ENCODE measurements at places on chromosomes 3 and 15.

DNA sequence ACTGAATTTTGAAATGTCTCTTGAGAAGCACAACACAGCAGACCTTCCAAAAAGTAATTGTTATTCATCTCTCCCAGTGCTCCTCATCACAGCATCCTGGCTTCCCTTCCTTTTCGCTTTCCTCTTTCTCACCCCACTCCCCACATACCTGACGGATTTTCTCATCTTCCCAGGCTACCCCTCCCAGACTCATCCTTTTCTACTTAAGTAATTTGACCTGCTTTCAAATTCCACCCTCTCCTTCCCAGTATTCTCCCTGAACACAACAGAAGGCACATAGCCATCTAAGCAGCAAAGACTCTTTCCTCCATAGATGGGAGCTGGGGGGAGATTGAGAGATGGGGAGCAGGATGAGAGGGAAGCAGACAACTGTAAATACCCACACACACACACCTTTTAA lies 187.1 kb upstream of the STT3B start:
- no peak for DNase-seq

GRCh38 chr3:42704136-42704841 lies 1.7 kb upstream of the HHATL start:
- no peak for DNase-seq

GRCh38 chr3:178778589-178778988 lies 242.4 kb downstream of the KCNMB2 start:
- DNase-seq, result no peak

DNA sequence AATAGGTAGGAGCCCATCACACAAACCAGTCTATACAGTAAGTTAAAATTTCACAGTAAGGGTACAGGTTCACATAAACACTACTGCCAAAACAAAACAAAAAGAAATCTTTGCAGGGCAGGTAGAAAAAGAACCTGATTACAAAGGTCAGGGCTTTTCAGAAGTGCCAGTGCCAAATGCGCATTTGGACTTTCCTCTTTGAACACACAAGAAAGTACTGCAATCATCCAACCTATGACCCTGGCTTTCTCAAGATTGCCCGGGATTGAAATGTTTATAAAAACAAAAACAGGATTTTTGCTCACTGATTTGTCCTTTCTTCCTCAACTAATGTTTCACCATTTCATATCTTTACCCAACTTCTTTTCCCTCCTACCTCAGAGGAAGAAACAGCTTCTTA lies 47.4 kb downstream of the CBLB start:
- DNase-seq, result no peak

DNA sequence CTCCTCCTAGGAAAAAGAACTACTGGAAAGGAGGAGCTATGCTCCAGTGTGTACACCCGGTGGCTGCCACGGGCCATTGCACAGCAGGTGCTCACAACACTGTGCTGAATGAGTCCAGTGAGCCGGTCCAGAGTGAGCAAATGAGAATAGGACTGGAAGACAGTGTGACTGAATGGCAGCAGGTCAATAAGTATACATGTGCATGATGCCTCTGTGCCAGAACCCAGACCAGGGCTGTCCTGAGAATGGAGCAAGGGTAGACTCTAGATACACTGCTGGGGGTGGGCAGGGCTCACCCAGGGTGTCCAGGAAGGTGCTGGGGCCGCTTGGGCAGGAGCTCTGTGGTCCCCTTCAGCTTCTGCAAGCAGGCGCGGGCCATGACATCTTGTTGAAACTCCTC lies 8.3 kb downstream of the POLG start:
- DNase-seq, result no peak

DNA sequence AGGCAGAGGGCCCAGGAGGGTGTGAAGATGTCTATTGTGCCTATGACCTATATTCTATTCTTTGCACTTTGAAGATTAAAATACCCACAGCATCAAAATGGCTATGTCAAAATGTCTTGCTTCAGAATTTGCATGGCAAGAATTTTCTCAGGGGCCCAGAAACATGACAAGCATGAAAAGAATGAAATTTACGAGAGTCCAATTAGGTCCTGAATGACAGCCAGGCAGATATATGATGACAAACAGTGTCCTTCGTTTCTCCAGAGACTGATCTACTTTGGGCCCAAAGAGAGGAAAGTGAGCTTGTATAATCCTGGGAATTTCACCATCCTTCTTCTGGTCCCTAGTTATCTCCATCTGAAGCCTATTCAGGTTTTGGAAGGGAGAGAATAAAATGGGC lies 609.9 kb downstream of the FHIT start:
- DNase-seq, result no peak

- no peak for DNase-seq
Measured at GRCh38 chr15:74425630-74426029, 8.1 kb downstream of the SEMA7A start.

DNA sequence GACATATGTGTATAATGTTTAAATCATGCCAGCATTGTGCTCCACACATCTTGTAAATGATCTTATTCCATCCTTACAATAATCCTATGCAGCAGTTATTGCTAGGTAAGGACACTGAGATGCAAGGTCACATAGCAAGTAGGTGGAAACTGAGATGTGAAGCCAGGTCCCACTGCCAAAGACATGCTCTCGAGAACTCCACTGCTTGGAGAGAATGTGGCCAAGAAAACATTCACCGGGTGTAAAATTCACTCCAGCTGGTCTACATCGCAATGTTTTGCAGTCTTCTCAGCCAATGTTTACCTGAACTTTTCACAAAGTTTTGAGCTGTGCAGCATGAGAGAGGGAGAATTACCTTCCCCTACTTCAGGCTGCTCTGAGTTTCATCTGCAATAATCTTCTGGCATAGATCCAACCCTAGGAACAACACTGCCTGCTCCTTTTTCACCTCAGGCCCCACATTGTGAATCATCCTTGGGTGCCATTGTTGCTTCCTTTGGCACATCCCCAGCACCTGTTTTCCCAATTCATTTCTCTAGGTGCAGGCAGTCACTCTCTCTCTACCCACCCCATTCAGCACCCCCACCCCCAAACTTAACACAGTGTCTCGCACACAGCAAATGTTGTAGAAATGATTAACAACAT lies 53.5 kb upstream of the PRTG start:
- DNase-seq, result peak; percentile 73

DNA sequence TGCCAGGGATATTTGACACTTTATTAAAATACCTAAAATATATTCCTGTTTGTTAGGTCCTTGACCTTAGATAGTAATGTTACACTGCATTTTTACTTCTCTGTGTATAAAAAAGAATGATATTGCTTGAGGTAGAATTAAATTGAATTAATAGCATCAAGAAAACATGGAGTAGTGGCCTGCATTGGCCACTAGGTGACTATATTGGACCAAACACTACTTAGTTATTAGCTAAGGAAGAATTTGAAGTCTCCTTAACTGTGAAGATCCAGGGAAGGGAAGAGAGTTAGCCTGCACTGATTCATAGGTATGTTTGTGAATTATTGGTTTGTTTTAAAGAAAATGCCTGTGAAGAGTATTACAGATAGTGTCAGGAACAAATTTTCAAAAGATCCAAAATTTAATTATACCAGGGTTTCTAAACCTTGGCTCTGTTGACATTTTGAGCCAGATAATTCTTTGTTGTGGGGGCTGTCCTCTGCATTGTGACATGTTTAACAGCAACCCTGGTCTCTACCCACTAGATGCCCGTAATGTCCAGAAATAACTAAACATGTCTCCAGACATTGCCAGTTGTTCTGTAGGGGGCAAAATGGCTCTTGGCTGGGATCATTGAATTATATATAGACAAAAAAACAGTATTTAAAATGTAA lies 103.6 kb upstream of the THSD4 start:
- peak; percentile 66 for DNase-seq

DNA sequence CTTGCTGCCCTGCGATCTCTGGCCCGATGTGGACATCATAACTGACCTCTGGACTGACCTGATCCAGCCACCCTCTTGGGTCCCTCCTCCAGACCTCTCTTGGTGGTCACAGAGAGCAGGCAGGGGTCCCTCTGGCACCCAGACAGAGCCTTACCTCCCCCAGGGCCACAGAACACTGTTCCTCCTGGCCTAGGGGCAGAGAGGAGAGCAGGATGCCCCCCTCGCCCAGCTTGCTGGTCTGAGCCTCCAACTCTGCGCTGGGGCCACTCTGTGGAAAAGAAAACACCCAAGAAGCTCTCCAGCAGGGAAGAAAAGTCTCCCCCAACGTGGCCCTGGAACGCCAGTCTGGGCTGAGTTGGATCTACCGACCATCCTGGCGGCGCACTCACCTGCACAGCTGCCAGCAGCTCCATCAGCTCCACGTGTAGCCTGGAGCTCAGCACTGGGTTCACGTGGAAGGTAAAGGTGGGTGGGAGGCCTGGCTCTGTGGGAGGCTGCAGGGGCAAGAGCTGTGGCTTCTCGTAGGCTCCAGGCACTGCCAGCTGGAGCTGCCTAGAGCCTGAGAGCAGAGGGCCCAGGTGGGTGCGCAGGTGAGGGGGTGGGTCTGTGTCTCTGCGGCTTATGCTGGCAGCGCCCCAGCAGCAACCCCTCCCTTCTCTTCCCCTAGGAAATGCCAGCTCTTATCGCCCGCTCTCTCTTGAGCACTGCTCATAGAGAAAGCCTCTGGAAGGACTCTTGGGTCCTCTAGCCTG lies 6.0 kb downstream of the PLA2G4F start:
- no peak for DNase-seq

Measured in SJCRH30 (cell line).